NCI-H748 treated with DMSO at 0.1 percent for 48 hours (cell line): ENCODE measurements at places on chromosomes 1 and 21.

GRCh38 chr1:247435759-247436147 lies 19.8 kb downstream of the NLRP3 start:
- no peak for DNase-seq

DNA sequence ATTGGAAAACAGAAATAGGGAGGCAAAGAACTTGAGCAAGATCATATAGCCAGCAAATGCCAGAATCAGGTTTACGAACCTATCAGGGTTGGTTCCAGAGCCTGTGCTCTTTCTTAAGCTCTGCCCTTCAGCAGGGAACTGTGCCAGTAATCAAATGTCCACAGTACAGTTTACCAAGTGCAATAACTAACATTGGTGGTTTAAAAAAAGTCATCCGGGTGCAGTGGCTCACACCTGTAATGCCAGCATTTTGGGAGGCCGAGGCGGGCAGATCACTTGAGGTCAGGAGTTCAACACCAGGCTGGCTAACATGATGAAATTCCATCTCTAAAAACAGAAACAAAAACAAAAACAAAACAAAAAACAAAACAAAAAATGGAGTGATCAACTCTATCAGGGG lies 182.7 kb downstream of the LMX1A start:
- no peak for DNase-seq

DNA sequence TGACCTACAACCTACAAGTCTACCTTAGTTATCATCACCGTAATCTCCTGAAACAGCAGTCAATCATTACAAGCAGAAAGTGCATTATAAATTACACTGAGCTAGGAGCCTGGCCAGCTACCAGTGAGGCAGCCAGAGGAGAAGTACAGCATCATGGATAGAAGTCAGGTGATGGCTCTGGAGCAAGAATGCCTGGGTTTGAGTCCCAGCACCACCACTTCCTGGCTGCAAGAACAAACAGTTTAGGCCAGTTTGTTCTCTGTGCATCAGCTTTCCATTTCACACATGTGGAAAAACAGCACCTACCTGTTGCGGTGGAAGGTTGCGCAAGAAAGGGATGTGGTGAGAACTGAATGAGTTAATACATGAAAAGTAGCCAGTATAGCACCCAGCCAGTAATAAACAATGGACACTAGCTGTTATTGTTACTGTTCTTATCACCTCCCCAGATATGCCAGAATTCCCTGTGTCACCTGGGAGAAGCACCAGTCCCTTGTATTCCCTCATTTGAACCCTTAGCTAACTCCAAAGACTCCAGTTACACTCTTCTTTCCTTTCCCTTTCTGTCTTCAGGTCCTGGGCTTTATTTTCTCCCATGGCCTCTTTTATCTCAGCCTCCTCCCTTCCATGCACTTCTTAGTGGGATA lies 9.0 kb downstream of the CREG1 start:
- DNase-seq, result no peak

- no peak for DNase-seq
Observed at GRCh38 chr1:98035602-98036002, 114.8 kb upstream of the DPYD start.

DNA sequence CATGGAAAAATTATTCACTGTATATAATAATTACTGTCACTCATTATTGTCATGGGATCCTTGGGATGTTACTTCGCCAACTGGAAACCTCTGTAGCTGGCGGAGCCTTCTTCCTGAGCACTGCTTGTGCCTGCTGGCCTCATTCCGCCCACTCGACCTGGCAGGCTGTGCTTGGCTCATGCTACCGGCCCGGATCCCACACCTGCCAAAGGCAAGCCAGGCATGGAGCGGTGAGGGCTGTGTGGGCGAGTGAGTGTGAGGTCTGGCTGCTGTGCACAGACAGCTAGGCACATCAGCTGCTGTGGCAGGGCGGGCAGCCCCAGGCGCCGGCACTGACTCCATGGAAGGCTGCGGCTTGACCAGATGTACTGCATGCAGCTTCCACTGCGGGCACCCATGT lies 78.4 kb downstream of the DISP1 start:
- no peak for DNase-seq

DNA sequence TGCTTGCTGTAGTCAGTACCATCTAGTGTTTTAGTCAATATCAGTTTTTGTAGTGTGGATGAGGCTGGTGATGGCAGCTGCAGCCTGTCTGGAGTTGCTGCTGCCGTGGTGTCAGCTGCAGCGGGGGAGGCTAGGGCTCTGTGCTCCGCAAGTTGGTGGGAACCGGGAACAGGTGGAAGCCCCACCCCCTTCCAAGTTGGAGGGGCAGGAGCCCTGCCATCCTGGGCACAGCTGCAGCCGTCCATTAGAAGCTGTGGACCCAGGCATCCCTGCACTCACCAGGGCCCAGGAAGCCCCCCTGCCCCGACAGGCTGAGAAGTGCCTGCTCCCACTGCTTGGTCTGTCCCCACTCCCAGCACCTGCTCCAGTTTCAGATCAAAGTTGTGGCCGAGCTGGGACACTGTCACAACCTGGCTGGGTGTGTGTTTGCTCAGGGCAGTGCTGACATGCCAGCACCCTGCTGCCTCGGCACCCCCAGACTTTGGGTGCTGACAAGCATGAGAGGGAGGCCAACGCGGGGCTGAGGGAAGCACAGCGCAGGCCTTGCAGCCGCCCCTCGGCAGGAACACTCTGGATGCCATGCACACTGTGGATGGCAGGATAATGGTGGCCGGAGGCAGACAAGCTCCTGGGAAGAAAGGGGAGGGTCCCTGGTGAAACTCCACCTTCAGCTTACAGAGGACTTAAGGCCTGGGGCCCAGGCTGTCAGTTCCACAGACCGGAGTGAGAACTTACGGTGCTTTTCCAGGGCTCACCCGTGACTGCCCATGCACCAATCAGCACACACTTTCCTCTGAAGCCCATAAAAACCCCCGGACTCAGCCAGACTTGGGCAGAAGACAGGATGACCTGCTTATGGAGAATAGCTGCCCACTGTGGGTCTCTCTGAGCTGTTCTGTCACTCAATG lies 86.9 kb downstream of the ADARB1 start:
- DNase-seq, result no peak

DNA sequence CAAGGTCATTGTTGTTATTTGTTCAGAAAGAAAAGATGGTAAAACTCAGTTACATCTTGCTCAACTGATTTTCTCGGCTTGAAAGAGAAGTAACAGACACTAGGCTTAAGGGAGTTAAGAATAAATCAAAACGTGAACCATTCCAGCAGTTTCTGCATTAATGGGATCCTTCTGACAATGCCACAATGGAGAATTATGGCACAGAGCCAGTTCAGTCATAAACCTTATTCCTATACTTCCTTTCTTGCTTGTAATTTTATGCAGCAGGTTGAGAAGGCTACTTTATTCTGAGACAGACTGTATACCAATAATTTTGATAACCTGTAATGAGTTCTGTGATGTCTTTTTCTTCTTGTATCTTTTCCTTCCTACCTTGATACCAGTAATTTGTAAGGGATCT lies 167.0 kb downstream of the C1orf21 start:
- no peak for DNase-seq

- no peak for DNase-seq
Observed at GRCh38 chr1:111045033-111045722, 81.5 kb upstream of the LRIF1 start.

GRCh38 chr1:96409689-96410088 lies 311.9 kb upstream of the PTBP2 start:
- DNase-seq, result no peak

- DNase-seq, result no peak
Observed at GRCh38 chr1:6464514-6464836, 1.5 kb downstream of the TNFRSF25 start.

DNA sequence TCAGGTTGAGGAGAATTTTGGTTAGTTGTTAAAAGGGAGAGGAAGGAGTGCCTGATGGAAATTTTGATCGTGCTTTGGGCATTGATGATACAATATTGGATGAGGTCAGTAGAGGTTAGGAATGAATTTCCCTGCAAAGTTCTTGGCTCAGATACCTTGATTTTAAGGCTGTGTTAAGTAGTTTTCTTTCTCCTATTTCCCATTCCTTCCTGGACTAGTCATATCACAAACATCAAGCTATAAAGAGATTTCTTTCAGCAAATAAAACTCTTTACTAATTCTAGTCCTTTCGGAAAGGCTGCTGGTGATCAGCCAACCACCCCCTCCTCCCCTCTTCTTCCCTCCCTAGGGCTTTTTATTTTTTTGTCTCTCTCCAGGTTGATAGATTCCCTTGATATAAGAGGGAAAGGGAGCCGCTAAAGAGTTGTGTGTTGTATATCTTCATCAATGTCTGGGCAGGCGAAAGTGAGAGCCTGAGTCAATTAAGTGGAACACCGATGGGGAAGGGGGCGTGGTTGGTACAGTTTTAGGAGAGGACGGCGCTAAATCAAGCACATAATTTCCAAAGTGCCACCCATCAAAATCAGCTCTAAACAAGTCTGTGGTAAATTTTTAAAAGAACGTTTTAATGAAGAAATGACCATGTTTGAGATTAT lies 100.1 kb upstream of the PLXNA2 start:
- DNase-seq, result no peak

- peak; percentile 22 for DNase-seq
Observed at GRCh38 chr1:30321246-30321910, 402.0 kb downstream of the MATN1 start.

GRCh38 chr1:113811156-113811887 lies 954 bp downstream of the RSBN1 start:
- DNase-seq, result no peak

- no peak for DNase-seq
Observed at GRCh38 chr1:89633248-89633799, 404 bp downstream of the LRRC8C start.

DNA sequence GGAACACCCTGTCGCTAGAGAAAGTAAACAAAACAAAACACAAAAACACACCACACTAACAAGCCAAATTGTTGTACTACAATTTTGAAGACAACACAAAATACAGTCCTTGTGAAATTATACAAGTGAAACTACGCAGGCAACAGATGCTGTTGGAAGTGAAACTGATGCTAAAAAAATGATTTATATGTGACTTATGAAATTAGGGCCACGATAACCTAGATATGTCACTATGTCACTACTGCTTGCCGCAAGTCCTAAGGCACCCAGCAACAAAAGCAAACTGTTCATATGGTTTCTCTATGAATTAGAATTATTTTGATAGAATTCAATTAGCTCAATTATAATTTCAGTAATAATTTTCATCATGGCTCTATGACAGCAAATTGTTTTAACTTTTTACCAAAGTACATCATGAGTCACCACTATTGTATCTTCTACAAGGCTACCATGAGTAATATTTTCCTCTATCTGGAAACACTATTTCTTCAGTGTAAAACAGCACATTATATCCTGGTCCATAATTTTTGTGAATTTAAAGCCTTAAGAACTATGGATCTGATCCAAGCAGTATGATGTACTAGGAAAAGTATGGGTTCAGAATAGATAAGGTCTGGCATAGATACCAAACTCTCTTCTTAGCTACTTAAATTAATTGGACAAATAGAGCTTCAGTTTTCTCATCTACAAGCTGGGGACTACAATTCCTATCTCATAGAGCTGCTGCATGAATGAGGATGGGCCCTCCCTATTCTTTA lies 216.3 kb downstream of the COL11A1 start:
- DNase-seq, result no peak

- no peak for DNase-seq
Observed at GRCh38 chr1:94549706-94550105, 8.1 kb upstream of the F3 start.

DNA sequence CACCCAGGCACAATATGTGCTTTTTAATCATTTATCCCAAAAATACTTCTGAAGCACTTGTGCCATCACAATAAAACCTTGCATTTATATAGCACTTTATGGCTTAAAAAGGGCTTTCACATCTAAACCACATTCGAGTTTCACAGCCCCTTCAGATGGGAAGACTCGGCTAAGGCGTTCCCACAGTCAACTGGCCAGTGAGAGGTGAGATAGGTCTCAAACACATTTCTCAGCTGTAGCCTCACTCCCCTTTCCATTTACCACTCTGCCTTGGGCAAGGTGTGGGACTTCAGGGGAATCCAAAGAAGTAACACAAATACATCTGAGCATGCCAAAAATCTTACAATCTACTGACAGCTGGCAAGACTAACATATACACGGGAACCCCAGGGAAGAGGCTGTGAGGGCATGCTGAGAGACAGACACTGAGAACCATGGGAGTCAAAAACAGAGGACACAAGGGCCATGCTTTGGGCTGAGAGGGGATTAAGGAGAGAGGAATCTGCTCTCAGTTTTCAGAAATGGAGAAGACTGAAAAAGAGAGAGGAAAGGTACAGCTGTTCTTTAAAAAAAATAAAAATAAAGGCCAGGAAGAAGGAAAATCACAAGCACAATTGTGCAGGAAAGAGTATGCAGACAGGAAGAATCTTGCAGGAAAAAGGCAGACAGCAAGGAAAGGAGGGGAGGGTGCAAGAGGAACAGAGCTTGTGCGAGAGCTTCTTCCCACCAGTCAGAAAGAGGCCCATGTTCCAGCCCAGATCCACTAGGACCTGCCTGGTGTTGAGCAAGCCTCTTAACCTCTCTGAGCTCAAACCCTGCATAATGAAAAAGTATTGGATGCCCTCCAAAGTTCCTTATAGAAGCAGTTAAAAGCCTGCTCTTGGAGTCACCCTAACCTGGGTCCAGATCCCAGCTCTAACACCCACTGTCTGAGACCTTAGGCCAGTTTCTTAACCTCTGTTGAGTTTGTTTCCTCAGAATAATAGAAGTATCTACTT lies 73.5 kb downstream of the JAK1 start:
- DNase-seq, result no peak

- DNase-seq, result peak; percentile 35
Observed at GRCh38 chr1:206479183-206480125, 9.2 kb downstream of the IKBKE start.

- peak; percentile 80 for DNase-seq
Observed at GRCh38 chr1:210584439-210585113, 255.9 kb downstream of the HHAT start.

DNA sequence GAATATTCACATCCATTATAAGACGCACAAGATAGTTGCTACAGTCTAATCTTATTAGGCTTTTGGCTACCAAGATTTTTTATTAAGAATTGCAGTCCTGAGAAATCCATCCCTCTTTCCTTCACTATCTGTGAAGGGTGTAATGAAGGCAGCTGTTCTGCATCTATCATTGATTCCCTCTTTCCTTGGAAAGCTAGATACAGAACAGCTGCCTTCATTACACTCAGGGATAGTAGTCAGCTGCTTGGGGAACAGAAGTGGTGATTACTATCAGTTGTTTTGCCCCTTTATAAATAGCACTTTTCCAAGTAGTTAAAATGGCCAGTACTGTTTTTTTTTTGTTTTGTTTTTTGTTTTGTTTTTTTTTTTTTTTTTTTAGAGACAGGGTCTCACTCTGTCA lies 70.2 kb downstream of the IARS2 start:
- no peak for DNase-seq

DNA sequence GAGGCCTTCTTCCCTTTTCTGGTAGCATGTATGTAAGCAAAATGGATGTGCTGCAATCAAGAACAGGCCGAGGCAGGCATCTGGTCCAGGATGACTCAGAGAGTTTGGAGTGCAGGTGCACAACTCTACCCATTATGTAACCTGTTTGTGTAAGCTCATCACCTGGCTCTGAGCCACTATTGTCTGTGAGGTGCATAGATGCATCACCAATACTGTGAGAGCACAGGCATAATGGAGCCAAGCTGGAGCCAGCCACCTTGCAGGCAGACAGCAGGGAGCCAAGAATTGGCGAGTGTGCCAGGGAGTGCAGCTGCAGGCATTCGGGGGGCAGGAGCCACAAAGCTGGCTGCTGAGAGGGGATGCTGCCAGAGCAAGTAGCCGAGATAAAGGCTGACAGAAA lies 549.9 kb upstream of the RGS18 start:
- peak; percentile 49 for DNase-seq
